ENCODE measurements at places on chromosomes 4 and X.

DNA sequence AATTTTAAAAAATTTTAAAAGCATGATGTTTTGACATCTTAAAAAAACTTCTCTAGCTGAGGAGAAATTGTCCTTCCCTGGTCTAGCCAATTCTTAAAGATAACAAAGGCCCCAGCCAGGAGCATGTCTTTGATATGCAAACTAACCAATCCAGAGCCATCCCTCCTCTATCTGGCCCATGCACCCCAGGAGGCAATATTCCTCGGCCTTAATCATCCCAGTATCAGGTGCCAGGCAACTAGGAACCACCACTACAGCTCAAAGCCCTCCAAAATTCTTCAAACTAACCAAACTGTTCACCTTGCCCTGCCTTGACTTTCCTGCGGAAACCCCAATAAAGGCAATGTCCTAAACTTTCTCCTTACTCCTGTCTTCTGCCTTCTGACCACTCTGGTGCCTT, 97.8 kb upstream of the USP9X start:
- no peak for DNase-seq

- no peak for DNase-seq
These were observed 481.1 kb downstream of the STPG2 start for GRCh38 chr4:97662133-97662532.

- DNase-seq = no peak
These were observed 295.5 kb upstream of the BOD1L1 start for GRCh38 chr4:13922873-13923645.

DNA sequence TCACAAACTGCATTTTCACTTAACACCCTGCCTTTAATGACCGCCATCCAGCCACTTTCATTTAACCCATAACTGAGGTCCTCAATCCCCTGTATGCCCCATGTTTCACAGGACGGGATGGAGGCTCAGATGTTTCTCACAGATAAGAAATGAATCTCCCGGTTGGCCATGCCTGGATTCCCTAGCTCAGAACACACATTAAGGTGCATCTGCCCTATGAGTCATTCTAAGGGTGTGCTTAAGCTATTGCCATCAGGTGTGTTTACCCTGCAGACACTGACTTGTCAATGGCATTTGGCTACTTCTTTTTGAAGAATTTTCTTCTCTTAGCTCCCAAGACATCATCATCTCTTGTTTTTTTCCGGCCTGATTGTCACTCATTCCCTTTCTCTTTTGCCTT, 222.6 kb upstream of the SMIM31 start:
- no peak for DNase-seq

DNA sequence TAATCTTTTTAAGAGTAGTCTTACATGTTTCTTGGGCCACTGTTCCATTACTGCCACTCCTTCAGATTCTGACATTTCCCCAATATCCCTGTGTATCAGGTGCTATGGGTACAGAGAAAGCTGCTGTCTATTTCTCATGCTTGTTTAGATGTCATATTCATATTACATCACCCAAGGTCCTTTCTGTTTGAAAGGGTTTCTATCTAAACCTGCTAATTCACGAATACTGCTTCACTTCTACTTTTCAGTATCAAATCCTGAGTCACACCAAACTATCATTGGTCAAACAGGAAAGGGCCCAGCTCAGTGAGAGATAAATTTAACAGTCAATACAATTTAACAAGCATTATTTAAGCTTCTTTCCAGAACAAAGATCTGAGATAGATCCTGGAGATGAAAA, 241.4 kb downstream of the UGT8 start:
- DNase-seq = no peak

DNA sequence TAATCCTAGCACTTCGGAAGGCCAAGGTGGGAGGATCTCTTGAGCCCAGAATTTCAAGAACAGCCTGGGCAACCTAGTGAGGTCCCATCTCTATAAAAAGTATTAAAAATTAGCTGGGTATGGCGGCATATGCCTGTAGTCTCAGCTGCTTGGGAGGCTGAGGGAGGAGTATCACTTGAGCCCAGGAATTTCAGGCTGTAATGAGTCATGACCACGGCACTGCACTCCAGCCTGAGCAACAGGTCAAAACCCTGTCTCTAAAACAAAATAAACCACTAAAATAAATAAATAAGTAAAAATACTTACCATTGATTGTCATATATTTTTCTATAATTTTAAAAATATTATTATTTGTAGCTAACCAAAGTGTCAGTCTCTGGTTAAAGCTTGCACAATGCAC, 315.6 kb upstream of the SMIM31 start:
- DNase-seq = no peak

DNA sequence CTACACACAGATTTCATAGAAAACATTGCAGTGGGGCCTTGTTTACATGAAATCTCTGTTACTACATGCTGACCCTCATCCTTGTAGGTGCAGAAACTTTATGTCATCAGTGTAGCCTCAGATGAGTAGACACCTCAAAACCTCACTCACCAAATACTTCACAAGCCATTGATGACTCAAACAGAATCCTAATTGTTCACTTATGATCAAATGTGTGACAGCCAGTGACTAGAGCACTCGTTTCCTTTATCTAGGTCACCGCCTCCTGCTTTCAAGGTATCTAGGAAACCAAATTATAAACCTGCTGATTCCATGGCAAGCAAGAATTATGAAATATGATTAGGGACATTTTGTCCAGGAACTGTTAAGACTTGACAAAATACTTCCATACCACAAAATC, 255.8 kb upstream of the GPRIN3 start:
- no peak for DNase-seq

- DNase-seq = peak; percentile 22
These were observed 382.8 kb downstream of the KLHL4 start for GRCh38 chrX:87900320-87900908.

- DNase-seq = peak; percentile 84
These were observed 123.1 kb downstream of the BTC start for GRCh38 chr4:74671080-74671698.

DNA sequence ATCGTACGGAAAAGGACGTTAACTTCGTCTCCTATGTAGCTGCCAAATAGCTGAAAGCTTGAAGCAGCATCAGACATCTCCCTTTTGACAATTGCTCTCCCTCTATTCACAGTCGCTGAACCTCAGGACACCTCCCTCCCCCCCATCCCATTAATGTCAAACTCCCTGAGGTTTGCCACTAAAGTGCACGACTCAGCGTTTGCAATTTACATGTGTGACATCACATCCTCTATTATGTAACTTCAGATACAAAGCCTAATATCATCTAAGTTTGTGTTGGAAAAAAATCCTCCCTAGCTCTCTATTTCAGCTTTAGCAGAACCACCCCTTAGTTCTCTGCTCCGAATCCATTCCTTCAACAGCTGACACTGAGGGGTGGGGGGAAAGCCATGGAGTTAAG, 5.5 kb upstream of the NR3C2 start:
- DNase-seq = peak; percentile 5

- DNase-seq = no peak
These were observed 89.1 kb downstream of the TBC1D9 start for GRCh38 chr4:140666889-140667614.

GRCh38 chrX:13996650-13997049, 33.0 kb downstream of the GEMIN8 start:
- no peak for DNase-seq

- DNase-seq = no peak
These were observed 113.8 kb upstream of the ARSJ start for GRCh38 chr4:114093221-114093715.

DNA sequence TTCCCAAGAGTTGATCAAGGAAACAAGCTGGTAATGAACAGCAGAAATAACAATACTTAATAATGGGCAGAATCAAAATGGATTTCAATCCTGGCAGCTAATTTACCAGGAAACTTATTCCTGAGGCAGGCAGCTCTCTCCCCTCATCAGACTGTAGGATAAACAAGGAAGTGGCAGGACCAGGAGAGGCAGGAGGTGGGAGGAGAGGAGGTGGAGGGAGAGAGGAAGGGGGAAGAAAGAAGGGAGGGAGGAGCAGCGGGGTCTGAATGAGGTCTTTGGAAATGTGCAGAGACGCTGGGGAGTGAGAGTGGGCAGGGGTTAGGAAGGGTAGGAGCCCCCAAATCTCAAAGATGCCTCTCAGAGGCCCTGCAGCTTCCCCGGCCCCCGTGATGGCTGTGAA, 231.5 kb downstream of the BCOR start:
- DNase-seq = no peak

GRCh38 chr4:137794764-137795254, 262.5 kb upstream of the PCDH18 start:
- no peak for DNase-seq

DNA sequence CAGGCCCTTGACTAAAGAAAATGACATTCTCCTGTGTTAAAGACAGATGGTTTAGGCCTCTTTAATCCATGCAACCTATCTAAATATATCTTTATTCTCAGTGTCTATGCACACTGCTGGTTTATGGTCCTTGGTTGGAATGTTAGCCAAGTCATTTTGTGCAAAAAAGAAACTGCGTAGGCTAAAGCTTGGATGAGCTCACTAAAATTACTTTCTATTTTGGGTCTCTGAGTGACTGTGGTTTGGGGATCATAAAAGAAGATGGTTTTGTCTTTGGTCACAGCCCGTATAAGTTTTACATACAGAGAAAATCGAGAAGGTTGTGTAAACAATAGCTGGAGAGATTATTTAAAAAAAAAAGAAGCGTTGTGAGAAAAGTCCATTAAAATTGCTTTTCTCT, 443.6 kb downstream of the UBE2NL start:
- no peak for DNase-seq
